Stomach (tissue), 19 donors: ENCODE measurements at places on chromosomes 5 and 9. TPM values are rescaled to one million over a fixed set of nuclear protein-coding genes. Genes with fewer than 3 reads are reported as not detected.
A peak's percentile ranks its signal among the peaks of the same experiment; 100 is the strongest.

- peak; percentile 22 for DNase-seq
These were observed 4.3 kb upstream of the EMB start for GRCh38 chr5:50445296-50445949.

DNA sequence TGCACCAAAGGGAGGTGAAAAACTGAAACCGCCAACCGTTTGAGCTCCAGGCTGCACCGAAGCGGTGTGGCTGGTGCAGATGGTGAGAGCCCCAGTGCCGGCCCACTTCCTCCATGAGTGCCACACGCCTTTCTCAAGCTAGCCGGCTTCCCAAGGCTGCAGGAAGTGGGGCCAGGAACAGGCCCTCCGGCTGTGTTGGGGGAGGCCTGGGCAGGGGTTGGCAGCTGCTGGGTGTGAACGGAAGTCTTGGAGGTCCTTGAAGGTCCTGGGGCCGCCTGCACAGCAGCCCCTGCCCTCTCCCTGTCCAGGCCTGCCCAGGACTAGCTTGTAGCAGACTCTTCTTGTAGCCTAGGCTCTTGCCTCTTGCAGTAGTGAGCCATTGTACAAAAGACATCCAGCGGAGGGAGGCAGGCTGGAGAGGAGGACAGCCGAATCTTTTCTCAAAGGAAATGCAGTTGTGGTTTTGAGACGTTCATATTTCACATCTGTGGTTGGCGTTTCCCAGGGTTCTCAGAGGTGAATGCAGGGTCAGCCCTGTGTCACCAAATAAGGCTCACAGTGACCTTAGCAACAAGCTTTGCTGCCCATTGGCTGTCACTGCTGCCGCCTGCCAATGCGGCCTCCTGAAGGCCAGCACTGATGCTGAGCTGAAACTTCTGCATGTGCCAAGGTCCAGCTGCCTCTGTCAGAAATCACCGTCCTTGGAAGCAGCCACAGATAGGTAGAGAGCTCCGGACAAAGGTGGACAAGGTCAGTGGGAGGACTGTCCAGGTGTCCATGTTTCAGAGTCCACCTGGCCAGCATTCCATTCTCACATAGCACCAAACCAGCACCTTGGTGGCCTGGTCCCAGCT, 23.9 kb downstream of the IRF1 start:
- DNase-seq, result peak; percentile 71

- no peak for DNase-seq
These were observed 30.2 kb upstream of the NRG2 start for GRCh38 chr5:140073296-140073695.

DNA sequence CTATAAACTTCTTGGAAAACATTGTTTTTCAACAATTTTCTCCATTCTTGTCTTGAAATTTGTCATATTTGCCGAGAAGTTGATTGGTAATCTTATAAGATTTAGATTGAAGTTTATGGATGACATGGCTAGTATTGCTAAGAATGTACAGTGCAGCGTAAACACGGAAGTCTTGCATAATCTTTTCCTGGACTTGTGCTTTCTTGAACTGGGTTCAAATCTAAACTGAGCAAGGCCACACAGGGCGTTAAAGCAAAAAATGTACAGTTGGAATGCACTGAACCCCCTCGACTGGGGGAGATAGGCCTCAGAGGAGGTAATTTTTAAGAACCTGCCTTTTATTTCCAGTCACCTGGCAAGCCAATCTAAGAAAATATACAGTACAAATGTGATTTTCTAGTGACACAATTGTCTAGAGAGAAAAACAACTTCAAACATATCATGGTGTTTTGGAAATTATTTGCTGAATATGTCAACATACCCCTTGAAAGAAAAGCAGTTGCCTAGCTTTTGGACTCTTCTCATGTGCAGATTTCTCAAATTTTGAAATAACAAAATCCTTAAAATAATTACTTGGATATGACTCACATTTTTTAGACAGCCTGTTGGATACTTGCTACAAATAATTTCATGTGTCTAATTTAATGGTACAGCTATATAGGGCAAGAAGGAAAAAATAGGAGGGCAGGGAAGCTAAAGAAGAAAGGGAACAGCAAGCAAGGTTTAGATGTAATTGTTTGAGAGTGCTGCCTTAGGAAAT, 18.5 kb upstream of the GAS1 start:
- DNase-seq, result no peak

- no peak for DNase-seq
These were observed 61.3 kb downstream of the WDR36 start for GRCh38 chr5:111153483-111153882.

DNA sequence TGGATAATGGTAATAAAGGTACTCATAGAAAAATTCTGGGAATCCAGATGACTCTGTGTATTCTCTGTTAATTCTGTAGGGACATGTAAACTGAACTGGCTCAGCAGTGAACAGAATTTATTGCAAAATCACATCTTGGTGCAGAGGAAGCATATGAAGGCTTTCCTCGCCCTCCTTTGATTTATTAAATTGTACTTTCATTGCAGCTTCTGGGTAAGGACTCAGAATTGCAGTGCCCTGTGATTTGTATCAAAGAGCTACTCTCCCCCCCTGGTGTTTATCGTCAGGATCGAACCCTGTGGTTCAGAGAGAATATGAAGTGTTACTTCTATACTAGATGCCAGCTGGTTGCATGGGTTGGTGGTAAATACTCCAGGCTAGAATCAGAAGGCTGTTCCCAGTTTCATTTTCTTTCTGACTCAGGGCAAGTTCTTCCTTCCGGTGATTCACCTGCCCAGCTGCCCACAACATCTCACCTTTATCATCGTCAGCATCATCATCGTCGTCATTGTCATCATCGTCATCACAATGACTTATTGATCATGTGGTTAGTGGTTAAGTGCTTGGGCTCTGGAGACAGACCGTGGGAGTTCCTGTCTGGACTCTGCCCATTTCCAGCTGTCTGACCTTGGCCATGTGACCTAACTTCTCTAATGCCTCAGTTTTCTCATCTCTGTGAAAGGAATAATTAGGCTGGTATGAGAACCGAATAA, 238.8 kb downstream of the ARHGAP26 start:
- peak; percentile 31 for DNase-seq

DNA sequence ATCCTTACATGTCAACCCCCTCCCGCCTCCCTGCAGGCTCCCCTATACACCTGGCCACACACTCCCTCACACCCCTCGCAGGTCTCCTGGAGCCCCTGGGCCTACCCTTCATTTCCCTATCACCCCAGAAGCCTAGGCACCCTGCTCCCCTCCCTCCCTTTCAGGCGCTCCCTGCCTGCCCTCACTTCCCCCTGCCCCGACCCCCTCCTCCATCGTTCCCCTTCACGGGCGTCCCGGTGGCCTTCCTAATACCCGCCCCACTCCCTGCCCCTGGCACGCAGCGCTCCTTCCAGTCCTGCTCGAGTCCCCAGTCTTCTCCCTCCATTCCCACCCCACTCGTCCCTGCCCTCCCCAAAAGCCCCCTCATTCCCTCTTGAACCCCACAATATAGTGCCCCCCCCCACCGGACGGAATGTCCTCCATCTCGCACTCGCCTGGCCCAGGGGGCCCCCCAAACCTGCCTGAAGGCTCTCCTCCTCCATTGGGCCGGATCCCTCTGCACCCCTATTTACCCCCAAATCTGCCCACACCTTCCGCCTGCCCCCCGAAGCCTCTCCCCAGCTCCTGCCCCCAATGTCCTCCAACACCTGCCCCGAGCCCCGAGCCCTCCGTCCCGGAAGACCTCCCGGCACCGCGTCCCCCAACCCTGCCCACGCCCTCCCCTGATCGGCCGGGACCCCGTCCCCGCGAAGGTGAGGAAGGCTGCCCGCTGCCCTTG, 746 bp downstream of the STRBP start:
- peak; percentile 47 for DNase-seq

GRCh38 chr5:58149746-58150145, 310.1 kb downstream of the PLK2 start:
- no peak for DNase-seq

GRCh38 chr9:124291801-124292396, 34.1 kb downstream of the NEK6 start:
- no peak for DNase-seq

GRCh38 chr5:146751781-146752401, 126.7 kb downstream of the PPP2R2B start:
- peak; percentile 26 for DNase-seq

GRCh38 chr9:31028137-31028536, 1356.3 kb upstream of the ACO1 start:
- no peak for DNase-seq

GRCh38 chr9:78439866-78440830, 143.2 kb downstream of the PSAT1 start:
- DNase-seq, result no peak

The TICAM2 gene
- total RNA-seq, result not detected

The HMGCS1 gene
- 35.2 TPM for total RNA-seq

The MZB1 gene
- total RNA-seq, result 1.2 TPM
